ENCODE measurements at places on chromosomes 12 and 14. TPM values are rescaled to one million over a fixed set of nuclear protein-coding genes. Genes with fewer than 3 reads are reported as not detected.

GRCh38 chr14:67268426-67269150, 27.4 kb downstream of the PALS1 start:
- H3K4me1 ChIP-seq = peaks cover 42% of the 10 kb centered on the region
- H3K27me3 ChIP-seq = no peaks in the 10 kb centered on the region
- no peak overlapping the region for H3K4me3 ChIP-seq
- DNase-seq = no peak
- H3K27ac ChIP-seq = peak overlapping the region; percentile 67
- H3K36me3 ChIP-seq = no peaks in the 10 kb centered on the region

GRCh38 chr14:71675126-71675899, 256.9 kb upstream of the RGS6 start:
- H3K27ac ChIP-seq = no peak overlapping the region
- no peak overlapping the region for H3K4me3 ChIP-seq
- DNase-seq = no peak

DNA sequence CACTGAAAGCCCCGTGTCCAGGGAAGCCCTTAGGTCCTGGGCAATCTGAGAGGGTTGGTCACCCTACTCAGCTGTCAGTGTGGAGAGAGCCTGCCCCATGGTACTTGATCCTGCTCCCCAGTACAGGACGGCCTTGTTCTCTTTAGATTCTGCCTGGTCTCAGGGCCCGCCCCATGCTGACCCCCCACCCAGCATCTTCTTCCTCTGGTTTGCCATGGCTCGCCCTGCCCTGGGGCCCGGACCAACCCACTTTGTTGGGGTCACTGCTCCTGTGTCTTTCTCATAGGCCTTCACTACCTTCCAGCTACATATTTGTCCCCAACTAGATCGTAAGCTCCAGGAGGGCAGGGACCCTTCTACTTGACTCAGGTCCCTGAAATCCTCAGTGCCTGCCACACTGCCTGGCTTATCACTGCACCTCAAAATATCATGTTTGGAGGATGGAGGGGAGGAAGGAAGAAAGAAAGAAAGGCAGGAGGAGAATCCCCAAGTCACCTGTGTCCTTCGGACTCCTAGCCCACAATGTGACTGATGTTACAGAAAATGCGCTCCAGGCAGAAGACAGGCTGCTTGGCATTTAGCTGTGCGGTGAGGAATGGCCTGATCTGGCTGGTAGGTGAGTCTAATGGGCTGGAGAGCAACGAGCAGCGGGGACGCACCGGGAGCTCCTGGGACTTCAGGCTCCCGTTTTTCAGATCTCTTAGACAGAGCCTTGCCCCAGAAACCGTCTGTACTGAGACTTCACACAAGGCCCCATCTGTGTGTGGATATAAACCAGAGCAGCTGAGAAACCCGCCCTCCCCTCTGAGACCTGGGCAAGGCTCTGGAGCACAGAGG, 66.1 kb downstream of the C14orf132 start:
- no peak overlapping the region for H3K4me3 ChIP-seq
- peak overlapping the region; percentile 55 for H3K27ac ChIP-seq
- DNase-seq = no peak
- H3K4me1 ChIP-seq = peaks cover 8% of the 10 kb centered on the region

GRCh38 chr14:89773151-89773550, 181.4 kb downstream of the EFCAB11 start:
- H3K4me3 ChIP-seq = no peak overlapping the region
- H3K27me3 ChIP-seq = no peaks in the 10 kb centered on the region
- DNase-seq = no peak
- H3K27ac ChIP-seq = no peak overlapping the region
- H3K4me1 ChIP-seq = peaks cover 10% of the 10 kb centered on the region

- no peak overlapping the region for H3K4me3 ChIP-seq
- no peaks in the 10 kb centered on the region for H3K27me3 ChIP-seq
- DNase-seq = no peak
- H3K36me3 ChIP-seq = no peaks in the 10 kb centered on the region
- H3K27ac ChIP-seq = no peak overlapping the region
Observed at GRCh38 chr14:23399591-23399990, 8.5 kb downstream of the MYH6 start.

- no peaks in the 10 kb centered on the region for H3K36me3 ChIP-seq
- no peak for DNase-seq
- H3K4me3 ChIP-seq = no peak overlapping the region
- H3K27me3 ChIP-seq = no peaks in the 10 kb centered on the region
- H3K4me1 ChIP-seq = no peaks in the 10 kb centered on the region
Observed at GRCh38 chr12:23585782-23586163, 363.7 kb downstream of the SOX5 start.

KRT85 gene
- total RNA-seq = not detected

AICDA gene
- total RNA-seq = 0.75 TPM

All from upper lobe of right lung (tissue), 1 donor.